ENCODE measurements at places on chromosomes 4 and X.

- no peak for DNase-seq
Measured at GRCh38 chrX:111254896-111255693, 15.2 kb downstream of the CAPN6 start.

GRCh38 chr4:162645381-162645780, 481.6 kb upstream of the FSTL5 start:
- DNase-seq: no peak

GRCh38 chr4:99817309-99817890, 773 bp downstream of the DAPP1 start:
- no peak for DNase-seq

- peak; percentile 54 for DNase-seq
Measured at GRCh38 chrX:727738-728621, 97.4 kb downstream of the SHOX start.

GRCh38 chr4:28702571-28702970, 1841.9 kb downstream of the STIM2 start:
- DNase-seq: no peak

GRCh38 chrX:63525491-63525890, 174.4 kb upstream of the SPIN4 start:
- DNase-seq: no peak

- no peak for DNase-seq
Measured at GRCh38 chr4:24364249-24364648, 220.1 kb downstream of the DHX15 start.

GRCh38 chrX:16814597-16814996, 28.3 kb downstream of the TXLNG start:
- no peak for DNase-seq

- DNase-seq: no peak
Measured at GRCh38 chr4:69600013-69600412, 39.4 kb downstream of the UGT2A2 start.

DNA sequence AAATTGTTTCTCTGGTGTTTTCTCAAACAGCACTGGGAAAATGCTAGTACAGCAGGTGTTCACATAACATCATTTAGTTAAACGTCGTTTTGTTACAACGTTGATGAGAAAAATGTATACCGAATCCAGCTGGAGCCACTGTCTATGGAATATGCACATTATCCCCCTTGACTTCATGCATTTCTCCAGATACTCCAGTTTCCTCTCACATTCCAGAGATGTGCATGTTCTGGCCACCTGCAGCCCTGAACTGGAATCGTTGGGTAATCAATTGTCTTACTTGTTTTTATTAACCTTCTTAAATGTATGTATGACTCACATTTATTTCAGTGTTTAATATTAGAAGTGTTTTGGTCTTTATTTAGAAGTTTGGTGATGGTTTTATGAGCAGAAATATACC, 18.4 kb upstream of the ODAM start:
- no peak for DNase-seq

DNA sequence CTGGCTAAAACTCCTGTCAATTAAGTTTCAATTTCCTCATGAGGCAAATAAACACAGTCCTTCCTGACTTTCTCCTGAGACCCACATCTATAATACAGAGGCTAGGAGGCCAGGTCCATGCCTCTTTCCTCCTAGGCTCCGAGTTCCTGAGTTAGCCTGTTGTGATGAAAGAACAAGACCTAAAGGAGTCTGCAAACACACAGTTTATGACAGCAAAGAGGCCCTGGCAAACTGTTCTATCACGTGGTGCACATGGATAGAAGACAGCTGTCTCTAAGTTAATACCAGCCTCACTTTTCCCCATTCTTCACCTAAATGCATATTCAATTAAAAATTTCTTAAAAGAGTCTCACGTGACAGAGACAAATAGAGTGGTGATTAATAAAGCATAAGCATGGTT, 145.2 kb downstream of the TET2 start:
- DNase-seq: no peak

GRCh38 chr4:15918484-15919129, 19.9 kb downstream of the FGFBP1 start:
- no peak for DNase-seq

DNA sequence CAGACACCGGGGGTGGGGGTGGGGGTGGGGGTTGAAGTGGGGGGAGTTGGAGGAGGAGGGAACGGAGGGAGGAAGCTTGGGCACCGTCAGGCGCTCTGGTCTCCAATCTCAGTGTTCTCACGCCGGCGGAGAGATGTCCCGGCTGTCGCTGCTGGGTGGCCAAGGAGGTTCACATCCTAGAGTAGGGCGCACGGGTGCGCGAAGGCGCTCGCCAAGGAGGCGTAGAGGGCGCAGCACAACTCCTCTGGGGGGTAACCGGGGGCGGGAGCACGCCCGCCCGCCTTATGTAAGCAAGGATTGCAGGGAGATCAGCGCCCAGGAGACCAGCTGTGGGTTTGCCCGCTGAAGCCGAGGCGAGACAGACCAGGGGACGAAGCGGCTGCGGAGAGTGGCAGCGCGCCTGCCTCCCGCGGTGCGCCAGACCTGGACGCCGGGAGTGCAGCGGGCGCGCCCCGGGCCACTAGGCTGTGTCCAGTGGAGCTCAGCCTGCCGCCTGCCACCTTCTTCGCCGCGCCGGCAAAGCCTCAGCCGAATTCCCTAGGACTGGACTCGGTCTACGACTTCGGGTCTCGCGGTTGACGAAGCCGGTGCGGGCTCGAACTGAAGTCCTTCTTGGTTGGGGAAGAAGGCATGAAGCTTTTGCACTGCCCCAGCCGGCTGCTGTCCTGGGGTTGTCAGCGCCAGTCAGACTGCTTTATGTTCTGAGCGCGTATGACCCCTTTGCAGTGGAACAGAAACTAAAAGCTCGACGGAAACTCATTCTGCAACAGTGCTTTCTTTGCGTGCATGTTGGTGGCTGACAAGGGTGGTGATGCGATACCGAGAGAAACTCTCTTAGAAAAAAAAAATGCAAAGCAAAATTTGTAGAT, 707 bp upstream of the UNC5C start:
- DNase-seq: peak; percentile 39

- DNase-seq: no peak
Measured at GRCh38 chr4:167218022-167218608, 16.2 kb downstream of the SPOCK3 start.

DNA sequence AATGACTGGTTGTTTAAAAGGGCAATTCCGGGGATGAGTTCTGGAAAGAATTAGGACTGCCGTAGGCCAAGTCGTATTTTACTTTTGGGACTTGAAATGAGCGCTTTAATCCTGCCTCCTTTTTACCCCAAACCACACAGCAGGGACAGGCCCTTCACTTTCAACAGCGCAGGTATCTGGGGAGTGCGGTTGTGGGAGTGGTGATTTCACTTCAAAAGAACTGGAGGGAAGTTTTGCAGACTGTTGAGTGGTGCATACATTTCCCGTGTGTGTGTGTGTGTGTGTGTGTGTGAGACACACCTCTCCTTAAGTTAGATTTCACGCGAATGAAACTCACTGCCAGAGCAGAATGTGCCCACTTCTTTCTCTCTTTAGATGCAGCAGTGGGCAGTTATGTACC, 2.8 kb downstream of the NHS start:
- DNase-seq: no peak

DNA sequence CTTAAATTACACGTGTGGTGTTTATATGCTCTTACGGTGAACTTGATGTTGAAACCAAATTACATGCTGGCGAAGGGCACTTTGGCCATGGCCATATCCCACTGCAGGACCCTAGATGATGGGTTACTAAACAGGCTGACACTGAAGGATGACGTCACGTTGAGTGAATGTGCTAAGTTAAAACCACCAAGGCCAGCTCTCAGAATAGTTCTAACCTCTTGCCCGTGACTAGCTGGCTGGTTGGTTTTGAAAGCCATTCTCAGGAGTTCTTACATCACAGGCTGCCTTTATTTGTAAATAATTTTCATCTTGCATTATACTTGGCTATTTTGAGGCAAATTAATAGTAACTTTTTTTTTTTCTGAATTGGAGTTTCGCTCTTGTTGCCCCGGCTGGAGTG, 41.3 kb upstream of the PHEX start:
- no peak for DNase-seq

GRCh38 chrX:100687546-100687945, 43.5 kb downstream of the SRPX2 start:
- DNase-seq: no peak

- no peak for DNase-seq
Measured at GRCh38 chr4:81586706-81587105, 115.0 kb upstream of the RASGEF1B start.
